Stimulated activated CD4-positive, alpha-beta T cell treated with anti-CD3 and anti-CD28 coated beads, TNF-alpha, amount 100 ng/mL, for 24 hours (primary cell): ENCODE measurements at places on chromosomes 3 and 15.

DNA sequence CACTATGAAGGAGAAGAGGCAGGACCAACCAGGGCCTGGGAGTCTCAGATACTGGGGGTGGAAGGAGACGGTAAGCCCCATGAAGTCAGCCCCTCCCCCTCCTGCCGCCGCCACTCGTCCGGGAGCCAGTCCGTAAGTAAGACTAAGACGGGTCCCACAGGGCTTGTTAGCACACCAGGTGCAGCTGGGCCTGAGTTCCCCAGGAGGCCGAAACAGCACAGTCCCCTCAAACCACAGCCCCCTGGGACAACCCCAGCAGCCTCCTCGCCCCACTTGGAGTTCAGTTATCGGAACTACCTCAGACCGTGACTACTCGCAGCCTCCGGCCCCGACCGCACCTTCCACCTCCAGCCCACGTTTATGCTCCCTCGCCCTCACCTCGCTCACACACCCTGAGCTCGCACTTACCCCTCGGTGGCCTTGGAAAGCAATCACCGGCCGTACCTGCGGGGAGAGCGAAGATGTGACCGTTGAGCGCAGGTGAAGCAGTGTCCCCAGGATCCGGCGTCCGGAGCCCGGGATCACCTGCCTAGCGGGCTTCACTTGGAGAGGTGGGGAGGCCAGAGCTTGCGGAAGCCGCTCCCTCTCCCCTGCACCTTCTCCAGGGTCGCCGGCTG, 557 bp downstream of the ELL3 start:
- no peak for DNase-seq

- no peak for DNase-seq
Measured at GRCh38 chr15:22903427-22903826, 65.0 kb downstream of the NIPA2 start.

DNA sequence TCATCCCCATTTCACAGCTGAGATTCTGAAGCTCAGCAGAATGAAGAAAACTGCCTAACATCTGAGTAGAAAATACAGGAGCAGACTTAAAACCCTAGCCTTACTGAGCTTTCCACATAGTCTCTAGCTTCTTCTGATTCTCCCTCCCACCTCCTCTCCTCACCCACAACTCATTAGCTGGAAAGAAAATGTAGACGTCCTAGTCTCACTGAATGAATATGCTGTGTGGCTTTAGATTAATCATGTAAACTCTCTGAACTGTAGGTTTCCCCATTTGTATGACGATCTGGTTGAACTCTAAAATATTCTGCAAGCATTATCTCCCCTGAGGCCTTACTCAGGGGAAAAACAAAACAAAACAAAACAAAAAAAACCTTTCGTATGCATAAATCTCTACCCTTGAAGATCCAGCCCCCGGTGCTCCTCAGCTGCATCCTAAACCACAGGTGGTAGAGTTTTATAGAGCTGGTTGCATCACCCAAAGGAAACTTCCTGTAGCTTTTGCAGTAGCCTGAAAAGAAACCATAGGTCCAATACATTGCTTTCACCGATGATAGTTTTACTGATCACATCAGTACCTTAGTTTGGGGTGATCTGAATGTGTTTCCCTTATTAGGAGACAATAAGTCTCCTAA, 40.6 kb downstream of the FOXB1 start:
- no peak for DNase-seq

GRCh38 chr15:48391950-48392349, 60.7 kb downstream of the DUT start:
- DNase-seq, result no peak

DNA sequence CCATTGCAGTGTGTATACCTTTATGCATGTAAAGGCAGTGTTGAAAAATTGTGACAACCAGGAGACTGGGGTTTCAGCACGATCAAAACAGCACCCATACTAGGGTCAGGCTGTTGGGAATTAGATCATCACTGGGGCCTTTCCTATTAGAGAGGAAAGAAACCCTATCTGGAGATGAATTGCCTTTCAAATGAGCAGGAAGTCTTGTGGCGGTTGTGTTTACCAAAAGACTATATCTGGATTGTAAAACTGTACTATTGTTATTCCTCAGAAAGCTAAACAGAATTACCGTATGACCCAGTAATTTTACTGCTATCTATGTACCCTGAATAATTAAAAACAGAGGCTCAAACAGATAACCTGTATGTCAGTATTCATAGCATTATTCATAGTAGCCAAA, 10.1 kb downstream of the UBE2E1 start:
- DNase-seq, result no peak

DNA sequence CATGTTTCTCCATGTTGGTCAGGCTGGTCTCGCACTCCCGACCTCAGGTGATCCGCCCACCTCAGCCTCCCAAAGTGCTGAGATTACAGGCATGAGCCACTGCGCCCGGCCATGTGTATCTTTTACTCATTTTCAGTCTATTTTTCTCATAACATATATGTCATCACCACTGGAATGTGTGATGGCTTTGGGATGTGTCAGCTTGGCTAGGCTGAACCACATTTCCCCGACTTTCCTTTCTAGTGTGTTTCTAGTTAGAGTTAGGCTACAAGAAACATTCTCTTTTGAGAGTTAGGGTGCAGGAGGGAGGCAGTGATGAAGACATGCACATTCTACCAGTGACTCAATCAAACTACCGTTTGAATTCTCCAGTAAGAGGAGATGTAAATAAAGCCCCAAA, 444.9 kb upstream of the THBS1 start:
- no peak for DNase-seq

GRCh38 chr15:62848632-62849050, 193.9 kb upstream of the TPM1 start:
- no peak for DNase-seq

DNA sequence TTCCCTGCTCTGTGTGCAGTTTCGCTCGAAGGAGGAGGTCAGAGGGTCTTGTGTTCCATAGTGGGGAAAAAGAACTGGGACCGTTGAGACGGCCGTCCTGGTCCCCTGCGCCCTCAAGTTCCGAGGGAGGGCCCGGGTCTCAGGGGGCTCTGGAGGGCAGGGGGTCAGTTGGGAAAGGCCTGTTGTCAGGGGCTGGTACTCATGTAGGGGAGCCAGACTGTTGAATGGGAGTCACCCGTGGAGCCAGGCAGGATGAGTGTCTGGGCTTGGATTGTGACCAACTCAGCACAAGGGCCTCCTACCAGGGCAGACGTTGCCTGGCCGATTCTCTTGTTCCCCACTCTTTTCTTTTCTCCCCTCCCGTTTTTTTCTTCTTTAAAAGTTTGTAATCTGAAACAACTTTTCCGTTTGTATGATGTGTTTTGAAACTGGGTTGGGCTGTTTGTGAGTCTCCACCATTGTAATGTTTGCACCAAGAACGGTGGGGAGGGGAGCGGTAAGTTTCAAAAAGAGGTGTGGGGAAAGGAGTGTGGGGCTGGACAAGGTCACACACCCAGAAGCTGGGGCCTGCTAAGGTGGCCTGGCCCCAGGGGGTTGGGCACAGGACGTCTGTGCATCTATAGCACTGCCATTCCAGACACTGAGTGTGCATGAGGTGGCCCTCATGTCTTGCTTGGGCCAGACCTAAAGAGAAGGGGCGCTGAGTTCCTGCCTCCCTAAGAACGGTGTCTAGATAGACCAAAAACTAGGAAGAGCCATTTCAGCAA, 1.1 kb downstream of the CMTM7 start:
- DNase-seq, result no peak

- DNase-seq, result no peak
Measured at GRCh38 chr3:17166369-17166768, 281.6 kb downstream of the PLCL2 start.

DNA sequence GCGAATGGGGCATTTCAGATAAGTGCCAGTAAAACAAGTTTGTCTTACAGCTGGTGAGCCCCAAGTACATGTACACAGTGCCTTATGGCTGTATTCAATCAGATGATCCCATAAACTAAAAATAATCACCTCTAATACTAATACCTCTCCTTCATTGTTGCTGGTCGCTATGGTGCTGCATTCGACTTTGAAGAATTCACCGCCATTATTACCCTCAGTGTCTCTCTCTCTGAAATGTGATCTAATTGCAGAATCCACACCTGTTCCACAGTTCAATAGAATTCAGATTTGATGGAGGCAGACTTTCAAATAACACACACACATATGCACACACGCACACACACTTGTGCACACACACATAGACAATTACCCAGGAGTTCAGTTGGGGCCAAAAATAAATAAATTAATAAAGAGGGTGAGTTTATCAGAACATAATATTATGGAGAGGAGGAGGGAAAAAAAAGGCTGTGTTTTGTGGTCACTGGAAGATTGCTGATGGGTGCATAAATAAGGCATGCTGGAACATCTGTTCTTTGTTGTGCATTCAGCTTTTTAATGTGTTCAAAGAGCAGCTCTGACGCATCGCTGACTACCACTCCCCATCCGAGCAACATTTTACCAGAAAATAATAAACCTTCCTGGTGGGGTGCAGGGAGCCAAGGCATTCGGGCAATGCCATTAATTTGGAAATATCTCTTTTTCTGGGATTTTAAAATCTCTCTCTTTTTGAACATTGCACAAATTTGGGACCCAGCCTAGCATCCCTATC, 235.7 kb downstream of the SATB1 start:
- DNase-seq, result no peak

DNA sequence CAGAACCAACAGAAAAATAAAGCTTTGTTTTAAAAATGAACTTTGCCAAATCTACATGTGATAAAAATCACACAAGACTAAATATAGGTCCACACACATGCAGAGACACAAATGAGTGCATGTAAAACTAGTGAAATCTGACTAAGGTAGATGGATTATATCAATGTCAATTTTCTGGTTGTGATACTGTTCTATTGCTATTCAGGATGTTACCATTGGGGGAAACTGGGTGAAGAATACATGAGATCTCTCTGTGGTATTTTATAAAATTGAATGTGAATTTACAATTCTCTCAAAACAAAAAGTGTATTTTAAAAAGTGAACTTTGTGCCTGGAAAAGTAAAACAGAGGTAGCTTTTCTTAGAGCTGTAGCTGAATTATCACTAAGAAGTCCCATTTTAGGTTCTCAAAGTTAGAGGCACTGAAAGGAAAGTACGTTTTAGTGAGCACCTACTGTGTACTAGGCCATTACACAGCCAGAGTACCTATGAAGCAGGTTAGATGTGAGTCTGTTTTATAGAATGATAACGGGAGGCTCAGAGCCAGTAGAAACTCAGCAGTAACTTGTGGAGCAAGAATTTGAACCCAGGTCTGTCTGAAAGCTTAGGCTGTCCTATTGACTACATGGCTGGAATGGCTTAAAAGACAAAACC, 8.2 kb downstream of the GRAMD2A start:
- DNase-seq, result no peak

DNA sequence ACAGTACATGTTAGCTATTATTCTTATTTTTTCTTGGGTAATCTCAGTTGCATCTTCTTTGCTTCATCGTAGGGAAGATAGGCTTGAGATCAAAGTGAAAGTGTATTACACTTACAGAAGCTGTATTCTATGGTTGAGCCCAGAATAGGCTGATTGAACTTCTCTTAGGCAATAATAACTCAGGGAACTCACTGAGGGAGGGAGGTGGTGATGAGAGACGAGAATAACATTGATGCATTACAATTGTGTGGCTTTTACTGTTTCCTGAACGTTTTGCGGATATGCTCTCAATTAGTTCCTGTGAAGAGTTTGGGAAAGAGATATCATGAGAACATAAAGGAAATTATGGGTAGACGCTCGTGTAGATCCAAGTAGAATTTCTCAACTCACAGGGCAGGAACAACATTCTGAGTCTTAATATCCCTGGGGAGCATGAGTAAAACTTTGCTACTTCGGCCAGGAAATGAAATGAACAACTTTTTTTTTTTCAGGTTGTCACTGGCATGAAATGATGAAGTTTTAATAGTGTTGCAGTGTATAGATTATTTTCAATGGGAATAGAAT, 302.2 kb downstream of the TUSC7 start:
- no peak for DNase-seq

DNA sequence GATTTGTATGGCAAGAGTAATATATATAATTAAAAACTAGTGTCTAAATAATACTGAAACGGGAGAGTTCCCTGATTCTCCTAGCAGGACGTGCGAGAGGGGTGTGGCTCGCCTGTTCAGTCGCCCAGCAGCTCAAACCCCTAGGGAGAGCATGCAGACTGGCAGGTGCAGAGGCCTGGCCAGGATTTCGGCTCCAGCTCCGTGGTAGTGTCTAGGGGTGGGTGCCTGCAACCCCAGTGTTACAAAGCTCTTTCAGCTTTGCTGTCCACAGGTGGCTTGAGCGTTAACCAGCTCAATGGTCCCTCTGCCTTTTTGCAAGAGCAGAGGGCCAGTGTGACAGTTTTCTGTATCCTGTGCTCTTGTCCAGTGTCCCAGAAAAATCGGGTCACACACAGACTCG, 226.6 kb downstream of the ALCAM start:
- DNase-seq, result no peak

- DNase-seq, result no peak
Measured at GRCh38 chr3:100354850-100355249, 20.3 kb downstream of the NIT2 start.

DNA sequence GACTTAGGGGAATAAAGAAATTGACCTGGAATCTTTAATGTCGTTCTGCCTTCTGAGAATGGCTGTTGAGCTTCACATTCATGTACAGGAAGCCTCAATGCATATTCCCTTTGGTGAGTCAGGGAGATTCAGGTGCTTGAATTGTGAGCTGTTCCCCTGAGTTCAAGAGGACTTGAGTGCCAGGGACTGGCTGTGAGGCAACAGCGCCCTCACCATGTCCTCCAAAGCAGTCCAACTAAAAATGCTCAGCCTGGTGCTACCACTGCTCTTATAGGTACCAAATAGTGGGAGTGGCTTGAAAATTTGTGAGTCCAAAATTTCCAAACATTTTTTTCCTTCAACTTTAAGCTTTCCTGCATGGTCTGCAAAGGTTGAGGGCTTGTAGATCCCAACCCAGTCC, 54.1 kb downstream of the LEO1 start:
- DNase-seq, result no peak

DNA sequence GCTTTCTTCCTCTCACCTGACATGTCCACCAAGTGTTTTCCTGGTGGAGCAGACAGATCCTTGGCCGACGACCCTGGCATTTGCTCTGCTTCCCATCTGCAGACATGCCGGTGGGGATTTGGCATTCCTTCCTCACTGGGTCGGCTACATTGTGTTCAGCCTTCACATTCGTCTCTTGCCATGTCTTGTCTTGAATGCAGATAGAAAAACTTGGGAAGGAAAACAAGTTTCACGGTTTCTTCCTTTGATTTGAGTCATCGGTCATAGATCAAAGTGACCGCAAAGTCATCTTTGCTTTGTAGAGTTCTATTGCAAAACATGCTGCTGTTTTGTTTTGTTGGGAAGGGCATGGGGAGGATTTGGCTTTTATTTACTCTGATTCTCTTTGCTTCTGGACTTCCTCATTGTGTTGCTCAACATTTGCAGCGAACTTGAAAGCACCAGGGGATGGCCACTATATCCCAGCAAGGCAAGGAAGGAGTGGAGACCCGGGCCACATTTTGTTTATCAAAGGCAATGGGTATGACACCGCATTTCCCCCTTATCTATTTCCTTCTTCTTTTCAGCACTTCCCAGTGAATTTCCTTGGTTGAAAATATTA, 321.3 kb downstream of the CACNA2D3 start:
- DNase-seq, result no peak
